ENCODE measurements at places on chromosomes 5 and 9.

GRCh38 chr5:147226512-147226911 is 8.3 kb upstream of the STK32A start:
- no peak for DNase-seq

DNA sequence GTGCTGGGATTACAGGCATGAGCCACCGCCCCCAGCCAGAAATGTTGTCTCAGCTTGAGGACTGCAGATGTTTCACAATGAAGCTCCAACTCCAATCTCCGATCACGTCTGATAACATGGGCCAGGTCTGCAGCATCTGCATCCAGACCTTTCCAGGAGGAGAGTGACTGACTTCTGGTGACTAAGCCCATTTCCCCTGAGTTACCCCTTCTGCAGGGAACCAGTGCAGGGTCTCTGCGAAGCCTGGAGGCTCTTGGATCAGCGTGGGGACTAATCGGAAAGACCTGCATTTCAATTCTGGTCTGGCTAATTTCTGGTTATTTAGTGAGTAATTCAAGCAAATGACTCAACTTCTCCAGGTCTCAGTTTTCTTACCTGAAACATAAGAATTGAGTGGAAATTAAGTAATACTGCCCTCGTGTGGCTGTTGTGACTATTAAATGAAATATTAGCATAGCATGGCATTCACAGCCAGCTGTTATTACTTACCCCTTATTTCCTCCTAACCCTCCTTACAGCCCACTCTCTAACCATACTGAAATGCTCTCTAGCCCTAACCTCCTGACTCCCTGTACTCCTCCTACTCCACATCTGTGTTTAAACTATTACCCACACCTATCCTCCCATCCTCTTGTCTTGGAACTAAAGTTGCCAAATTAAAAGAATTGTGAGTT is 2.2 kb upstream of the GNPDA1 start:
- DNase-seq, result no peak

GRCh38 chr9:26516773-26517343 is 375.7 kb downstream of the CAAP1 start:
- no peak for DNase-seq

- DNase-seq, result no peak
Observed at GRCh38 chr5:140298183-140298601, 4.7 kb downstream of the PFDN1 start.

- DNase-seq, result no peak
Observed at GRCh38 chr5:65149827-65150226, 331.9 kb downstream of the ADAMTS6 start.

DNA sequence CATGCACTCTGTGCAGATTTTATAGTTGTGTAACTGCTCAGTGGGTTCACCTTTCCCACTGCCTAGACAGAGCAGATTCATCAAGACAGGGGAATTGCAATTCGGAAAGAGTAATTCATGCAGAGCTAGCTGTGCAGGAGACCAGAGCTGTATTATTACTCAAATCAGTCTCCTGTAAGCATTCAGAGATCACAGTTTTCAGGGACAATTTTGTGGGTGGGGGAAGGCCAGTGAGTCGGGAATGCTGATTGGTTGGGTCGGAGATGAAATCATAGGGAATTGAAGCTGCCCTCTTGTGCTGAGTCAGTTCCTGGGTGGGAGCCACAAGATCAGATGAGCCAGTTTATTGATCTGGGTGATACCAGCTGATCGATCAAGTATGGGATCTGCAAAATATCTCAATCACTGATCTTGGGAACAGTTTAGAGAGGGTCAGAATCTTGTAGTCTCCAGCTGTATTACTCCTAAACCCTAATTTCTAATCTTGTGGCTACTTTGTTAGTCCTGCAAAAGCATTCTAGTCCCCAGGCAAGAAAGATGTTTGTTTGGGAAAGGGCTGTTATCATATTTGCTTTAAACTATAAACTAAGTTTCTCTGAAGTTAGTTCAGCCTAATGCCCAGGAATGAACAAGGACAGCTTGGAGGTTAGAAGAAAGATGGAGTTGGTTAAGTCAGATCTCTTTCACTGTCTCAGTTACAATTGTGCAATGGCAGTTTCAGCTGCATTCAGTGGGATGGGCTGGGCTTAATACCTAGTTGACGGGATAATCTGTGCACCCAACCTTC is 12.7 kb upstream of the SVEP1 start:
- DNase-seq, result no peak

- no peak for DNase-seq
Observed at GRCh38 chr5:95446560-95447221, 55.5 kb downstream of the FAM81B start.

DNA sequence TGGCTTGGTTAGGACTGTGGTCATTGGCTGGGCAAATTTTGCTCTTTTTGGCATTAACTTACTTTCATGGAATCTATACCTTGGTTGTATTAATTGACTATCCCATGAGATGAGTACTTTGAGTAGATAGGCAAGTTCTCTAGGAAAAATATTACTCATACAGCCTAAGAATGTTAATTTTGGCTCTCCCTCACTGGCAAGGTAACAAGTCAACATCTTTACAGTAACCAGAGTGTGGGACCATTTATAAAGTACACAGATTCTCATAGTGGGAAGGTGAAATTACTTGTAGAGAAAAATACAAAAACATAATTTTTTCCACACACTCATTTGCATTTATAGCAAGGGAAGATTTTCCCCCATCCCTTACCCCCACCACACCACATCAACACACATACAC is 154.6 kb upstream of the ZNF608 start:
- no peak for DNase-seq

DNA sequence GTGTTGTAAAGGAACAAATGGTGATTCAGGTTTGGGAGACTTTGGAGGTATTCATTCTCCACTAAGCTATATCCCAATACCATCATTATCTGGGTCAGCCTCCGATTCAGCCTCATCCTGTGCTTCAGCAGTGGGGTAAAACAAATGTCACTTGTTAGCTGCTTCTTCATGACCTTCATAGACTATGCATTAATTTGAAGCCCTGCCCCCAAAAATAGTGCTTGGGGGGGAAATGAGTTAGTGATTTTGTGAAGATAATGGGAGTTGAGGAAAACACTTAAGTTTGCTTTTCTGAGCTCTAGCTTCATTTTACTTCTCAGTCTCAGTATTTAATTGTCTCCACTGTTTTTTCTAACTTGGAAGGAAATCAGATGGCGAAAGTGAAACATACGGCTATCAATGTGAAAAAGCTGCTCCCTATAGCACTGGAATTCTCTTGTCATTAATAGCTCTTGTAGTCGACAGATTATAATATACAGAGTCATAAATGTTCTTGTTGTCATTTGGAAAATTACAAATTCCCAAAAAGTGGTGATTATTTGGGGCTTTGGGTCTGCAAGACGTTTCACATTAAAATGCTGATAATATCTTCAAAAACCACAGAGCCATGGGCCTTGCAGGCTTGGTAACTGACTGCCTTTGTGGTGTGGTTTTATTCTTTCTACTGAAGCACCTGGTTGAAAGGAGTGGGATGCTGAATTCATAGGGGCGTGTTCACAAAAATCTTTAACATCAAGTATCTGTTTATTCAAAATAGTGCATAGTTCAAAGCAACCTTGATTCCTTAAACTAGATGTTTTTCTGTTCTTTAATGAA is 40.0 kb downstream of the PIK3R1 start:
- no peak for DNase-seq

GRCh38 chr5:161686881-161687280 is 1.4 kb downstream of the GABRA6 start:
- no peak for DNase-seq

DNA sequence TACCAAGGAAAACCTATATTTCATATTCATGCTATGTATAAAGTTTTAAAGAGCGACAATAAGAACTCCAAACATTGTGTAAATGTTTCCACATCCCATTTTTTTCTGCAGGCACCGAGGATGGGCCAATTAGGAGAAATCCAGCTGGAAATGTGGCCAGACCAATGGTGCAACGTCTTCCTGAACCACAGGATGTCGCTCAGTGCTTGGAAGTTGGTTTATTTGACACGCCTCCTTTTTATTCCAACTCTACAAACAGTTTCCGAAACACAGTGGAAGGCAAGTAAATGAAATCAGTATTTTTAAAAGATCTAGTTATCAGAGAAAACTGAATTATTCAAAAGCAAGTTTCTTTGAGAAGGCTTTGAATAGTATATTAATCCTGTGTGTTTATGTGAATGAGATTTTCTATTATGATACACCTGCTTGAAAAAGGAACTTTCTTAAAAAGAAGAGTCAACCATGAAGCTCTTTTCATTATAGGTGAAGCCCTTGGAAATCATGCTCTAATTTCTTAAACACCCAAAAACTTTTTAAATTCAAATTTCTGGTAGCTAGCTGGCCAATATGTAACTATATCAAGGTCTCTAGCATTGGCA is 9.1 kb downstream of the TYRP1 start:
- DNase-seq, result no peak

DNA sequence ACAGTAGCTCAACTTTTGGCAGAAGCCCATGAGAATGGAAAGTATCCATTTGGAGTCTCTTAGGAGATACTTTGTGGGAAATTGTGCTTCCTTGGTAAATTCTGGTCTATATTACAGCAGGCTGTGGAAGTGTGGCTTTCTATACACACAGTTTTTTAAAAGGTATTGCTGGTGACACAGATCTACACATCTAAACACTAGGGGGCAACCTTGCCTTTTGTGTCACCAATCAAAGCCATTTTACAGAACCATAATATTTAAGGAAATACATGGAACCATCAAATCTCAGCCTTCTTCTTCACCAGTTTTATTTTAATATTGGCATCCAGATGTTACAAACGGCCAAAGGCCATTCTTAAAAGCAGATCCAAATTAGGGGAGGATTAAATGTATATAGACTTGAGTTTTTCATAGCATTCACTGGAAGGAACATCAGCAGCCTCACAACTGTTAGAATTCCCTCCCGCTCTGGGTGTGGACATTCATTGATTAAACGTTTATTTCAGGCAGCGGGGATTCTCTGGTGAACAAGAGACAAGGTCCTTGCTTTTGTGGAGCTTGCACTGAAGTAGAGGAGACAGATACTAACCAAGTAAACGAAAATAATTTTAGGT is 132.4 kb upstream of the EPB41L4A start:
- DNase-seq, result no peak

DNA sequence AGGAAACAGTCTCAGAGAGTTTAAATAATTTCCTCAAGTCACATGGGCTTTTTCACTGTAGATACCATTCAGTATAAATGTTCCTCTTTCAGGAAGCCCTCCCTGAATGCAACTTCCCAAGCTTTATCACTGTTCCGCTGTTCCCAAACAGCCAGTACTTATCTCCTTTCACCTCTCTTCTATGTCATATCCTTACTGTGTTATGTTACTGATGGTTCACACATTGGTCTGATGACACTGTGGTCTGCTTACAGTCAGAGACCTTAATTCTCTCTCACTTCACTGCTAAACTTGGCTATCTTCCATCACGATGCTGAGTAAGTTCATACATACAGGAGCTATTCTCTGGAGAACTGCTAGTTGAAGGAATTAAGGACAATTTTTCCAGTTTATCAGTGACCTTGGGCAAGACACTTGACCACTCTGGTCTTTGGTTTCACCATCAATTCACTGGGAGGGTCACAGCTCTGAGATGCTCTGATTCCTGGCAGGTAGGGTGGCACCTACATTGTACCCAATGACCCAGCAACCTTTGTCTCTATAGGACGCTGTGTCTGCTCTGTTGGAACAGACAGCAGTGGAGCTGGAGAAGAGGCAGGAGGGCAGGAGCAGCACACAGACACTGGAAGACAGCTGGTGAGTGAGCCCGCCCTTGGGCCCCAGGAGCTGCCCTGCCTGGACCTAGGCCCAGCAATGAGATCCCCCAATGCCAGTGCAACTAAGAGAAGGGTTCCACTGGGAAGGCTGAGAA is 42.1 kb upstream of the RARS1 start:
- no peak for DNase-seq

- no peak for DNase-seq
Observed at GRCh38 chr9:7185612-7186011, 427.8 kb downstream of the KDM4C start.

- no peak for DNase-seq
Observed at GRCh38 chr5:131979816-131980215, 31.6 kb downstream of the ACSL6 start.

GRCh38 chr5:38831909-38832308 is 13.9 kb upstream of the OSMR start:
- DNase-seq, result no peak

DNA sequence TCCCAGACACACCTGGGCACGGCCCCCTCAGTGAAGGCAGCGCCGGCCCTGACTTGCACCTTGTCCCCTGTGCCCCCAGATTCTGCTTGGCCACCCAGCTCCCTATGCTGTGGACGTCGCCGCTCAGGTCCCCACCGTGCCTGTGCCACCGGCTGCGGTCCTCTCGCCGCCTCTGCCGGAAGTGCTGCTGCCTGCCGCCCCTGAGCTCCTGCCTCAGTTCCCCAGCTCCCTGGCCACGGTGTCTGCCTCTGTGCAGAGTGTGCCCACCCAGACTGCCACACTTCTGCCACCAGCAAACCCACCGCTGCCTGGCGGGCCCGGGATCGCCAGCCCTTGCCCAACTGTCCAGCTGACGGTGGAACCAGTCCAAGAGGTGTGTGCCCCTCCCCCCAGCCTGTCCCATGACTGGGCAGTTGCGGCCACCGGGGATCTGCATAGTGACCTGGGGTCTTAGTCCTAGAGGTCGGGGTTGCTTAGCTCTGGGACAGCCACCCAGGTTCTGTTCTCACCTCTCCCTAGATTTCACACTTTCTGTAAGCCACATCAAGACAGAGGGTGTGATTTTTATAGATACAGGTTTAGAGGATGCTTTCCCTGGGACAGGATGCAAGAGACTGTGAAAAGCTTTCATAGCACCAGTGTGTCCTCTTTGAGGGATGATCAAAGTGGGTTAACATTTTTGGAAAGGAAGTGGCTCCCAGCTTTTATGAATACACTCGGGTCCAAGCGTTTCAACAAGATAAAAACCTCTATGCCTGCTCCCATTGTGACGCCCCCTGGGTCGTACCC is 78.0 kb downstream of the WNK2 start:
- no peak for DNase-seq

DNA sequence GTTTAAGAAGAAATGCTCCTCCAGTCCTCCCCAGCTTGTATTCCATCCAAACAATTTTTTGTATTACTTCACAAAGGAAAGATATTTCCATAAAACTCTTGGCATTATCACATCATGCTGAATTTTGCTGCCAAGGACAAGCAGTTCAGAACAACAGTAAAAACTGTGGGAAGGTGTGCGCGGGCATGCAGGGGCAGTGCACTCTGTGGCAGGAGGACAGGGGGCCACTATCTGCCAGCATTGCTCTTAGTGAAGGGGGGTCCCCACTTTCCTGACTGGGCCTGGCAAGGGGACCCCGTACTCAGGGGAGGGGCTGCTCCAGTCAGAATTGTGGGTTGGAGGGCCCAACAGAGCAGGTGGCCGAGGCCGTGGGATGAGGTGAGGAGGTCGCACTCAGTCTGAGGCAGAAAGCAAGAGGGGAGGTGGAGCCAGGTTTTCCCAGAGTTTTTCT is 32.8 kb downstream of the ANGPTL2 start:
- DNase-seq, result no peak

DNA sequence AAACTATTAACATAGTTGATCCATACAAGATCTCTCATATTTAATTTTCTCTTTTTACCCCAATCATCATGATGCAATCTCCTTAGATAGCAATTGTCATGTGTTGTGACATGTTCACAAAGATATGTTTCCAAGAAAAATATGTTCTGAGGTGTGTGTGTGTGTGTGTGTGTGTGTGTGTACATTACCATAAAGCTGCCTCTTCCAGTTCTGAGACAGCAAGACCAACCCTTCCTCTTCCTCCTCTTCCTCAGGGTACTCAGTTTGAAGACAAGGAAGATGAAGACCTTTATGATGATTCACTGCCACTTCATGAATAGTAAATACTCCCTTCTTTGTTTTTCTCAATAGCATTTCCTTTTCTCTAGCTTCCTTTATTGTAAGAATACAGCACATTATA is 303.3 kb upstream of the PRDM9 start:
- no peak for DNase-seq

Measured in activated T-helper 1 cell treated with anti-CD3 and anti-CD28 coated beads, Interleukin-2, amount 50 U/mL, for 16 hours (primary cell).